Cerebellum (tissue), 4 donors: ENCODE measurements at places on chromosomes 12 and 14.

- DNase-seq: no peak
Observed at GRCh38 chr14:53401646-53402045, 248.5 kb upstream of the DDHD1 start.

- no peak for DNase-seq
Observed at GRCh38 chr12:59164226-59164625, 243.9 kb upstream of the LRIG3 start.

- no peak for DNase-seq
Observed at GRCh38 chr14:61472011-61472672, 150.8 kb downstream of the PRKCH start.

GRCh38 chr14:99838639-99839134 is 45.5 kb downstream of the EML1 start:
- DNase-seq: no peak

DNA sequence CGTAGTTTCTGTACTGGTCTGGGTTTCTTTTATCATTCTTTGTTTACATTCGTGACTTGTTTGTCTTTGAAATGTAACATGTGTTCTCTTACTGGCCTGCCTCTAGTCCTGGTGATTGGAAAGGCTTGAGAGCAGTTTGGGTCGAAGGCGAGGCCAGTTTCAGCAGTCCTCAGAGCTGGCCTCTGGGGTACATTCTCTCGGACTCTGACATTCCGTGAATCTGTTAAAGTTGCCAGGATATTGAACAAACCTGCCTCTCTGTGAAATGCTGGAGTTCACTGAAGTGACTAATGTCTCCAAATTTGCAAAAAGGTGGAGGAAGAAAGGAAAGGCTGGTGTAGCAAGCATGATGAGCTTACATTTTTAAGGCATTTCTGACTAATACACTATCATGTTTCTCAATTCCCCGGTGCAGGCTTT is 1.5 kb downstream of the PLEKHA5 start:
- DNase-seq: peak; percentile 26

DNA sequence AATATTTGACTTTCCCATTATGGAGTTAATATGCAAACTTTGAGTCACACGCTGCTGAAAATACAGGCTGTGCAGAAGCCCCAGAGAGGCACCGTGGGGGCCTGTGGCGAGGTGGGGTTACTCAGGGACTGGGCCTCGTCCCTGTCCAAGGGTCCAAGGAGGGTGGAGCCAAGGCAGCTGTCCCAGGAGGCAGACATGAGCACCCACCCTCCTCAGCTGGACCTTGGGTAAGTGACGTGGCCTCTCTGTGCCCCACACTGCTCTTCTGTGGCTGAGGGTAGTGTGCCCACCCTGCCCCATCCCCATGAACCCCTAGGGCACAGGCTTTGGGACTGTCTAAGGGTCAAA is 39.4 kb downstream of the FAM222A start:
- DNase-seq: no peak
